ENCODE measurements at places on chromosomes 2 and 18.

DNA sequence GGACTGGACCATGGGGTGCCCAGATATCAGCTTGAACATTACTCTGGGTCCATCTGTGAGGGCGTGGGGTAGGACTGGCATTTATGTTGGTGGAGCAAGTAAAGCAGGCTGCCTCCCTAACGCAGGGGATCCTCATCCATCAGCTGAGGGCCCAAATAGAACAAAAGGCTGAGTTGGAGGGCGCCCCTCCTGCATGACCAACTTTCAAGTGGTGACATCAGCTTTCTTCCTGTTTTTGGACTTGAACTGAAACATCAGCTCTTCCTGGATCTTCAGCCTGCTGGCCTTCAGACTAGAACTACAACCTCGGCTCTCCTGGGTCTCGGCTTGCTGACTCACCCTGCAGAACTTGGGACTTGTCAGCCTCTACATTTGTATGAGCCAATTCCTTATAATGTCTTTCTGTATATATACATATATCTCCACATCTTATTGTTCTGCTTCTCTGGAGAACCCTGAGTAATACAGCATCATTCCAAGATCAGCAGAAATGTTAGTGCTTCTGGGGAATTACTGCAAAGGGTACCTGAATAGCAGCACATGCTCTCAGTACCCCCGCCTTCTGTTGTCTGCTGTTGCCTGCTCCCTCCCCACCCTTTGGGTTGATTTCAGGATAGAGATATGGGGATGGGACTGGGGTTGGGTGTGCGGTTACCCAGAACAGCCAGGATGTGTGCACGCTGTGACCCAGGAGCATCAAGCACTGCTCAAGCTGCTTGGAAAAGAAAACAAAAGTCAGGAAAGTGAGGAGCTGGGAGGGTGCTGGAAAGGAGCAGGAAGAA lies 20.0 kb downstream of the TMEM127 start:
- DNase-seq, result no peak

GRCh38 chr18:25798046-25798445 lies 292.4 kb downstream of the SS18 start:
- DNase-seq, result no peak

DNA sequence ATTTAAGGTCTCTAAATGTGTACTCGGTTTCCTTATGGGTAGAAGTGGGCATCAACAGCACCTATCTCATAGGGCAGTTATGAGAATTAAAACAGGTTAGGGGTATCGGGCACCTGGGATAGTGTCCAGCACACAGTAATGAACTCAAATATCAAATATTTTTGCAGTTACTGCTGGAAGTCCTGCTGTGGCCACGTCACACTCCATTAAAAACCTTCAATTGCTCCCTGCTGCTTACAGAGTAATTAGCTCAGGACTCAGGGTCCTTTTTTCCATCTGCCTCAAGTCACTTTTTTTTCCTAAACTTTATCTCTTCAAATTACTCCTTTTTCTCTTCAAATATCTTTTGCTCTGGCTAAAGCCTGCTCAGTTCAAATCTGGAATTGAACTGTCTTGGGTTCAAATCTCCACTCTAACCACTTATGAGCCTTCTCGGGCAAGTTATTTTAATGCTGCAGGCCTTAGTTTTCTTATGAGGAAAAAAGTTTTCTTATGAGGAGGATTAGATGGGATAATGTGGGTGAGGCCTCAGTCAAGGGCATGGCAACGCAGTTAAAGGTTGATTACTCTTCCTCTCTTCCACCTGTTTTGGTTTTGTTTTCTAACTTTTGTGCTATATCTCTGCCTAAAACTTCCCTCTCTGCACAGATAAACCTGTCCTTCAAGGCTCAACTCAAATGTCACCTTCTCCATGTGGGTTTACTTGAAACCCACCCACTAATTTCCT lies 36.6 kb downstream of the SPRED2 start:
- DNase-seq, result no peak

GRCh38 chr2:46230677-46231425 lies 66.4 kb upstream of the EPAS1 start:
- DNase-seq, result no peak

GRCh38 chr2:44974064-44974715 lies 32.7 kb downstream of the SIX3 start:
- no peak for DNase-seq

DNA sequence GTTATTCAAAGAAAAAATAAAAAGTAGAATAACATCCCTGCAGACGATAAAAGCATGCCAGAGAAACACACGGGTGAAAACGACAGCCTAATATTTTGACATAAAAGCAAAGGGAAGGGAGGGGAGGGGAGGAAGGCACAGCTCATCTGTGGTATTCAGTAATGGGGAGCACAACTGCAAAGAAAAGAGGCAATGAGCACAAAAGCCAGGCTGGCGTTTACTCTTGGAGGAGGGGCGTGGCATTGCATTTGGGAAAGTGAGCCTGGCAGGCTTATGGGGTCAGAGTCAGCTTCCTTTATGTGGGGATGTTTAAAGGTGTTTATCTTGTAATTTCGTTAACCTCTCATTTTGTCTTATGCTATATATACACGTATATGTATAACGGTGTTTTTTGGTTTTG lies 53.2 kb downstream of the STEAP3 start:
- DNase-seq, result no peak

DNA sequence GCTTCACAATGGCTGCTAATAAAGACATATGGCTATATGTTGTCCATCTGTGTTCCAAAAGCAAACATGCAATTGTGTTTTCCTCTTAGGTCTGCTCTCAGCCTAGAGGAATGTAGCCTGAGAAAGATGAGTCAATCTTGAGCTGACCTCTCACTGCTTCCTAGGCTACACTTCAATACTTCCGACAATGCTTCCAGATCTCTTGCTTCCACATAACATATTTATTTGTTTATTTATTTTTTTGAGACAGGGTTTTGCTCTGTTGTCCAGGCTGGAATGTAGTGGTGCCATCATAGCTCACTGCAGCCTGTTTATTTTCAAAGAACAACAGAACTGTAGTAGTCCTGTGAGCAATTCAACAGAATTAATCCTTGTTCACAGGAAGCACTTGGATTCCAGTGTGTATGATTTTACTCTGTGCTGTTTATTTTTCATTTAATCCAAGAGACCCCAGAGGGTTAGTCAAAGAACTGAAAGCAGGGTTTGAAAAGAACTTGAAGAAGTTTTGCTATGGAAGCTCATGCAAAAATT lies 437.9 kb downstream of the TXNL1 start:
- DNase-seq, result no peak

Measured in activated naive CD8-positive, alpha-beta T cell treated with anti-CD3 and anti-CD28 coated beads for 36 hours (primary cell).